ENCODE measurements at places on chromosomes 4 and X.

- no peak for DNase-seq
These were observed 238.1 kb upstream of the PPP1R2C start for GRCh38 chrX:43016021-43016420.

GRCh38 chr4:158884280-158884679 lies 115.5 kb downstream of the FNIP2 start:
- DNase-seq, result no peak

DNA sequence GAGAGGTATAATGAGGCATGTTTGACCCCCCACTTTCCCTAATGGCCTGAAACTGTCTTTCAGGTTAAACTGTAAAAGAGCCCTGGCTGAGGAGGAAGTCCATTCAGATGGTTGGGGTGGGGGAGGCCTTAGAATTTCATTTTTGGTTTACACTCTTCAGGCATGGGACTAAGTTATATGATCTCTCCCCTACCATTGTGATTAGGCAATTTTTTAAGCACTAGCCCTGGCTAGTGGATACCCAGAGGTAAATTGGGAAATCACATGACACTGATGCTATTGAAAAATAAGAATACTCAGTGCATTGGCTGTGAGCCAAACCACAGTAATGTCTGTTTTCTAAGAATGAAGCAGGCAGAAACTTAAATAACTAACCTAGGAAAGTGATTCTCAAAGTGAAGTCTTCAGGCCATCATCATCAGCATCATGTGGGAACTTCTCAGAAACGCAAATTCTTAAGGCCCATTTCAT lies 149.7 kb downstream of the RRAGB start:
- no peak for DNase-seq

DNA sequence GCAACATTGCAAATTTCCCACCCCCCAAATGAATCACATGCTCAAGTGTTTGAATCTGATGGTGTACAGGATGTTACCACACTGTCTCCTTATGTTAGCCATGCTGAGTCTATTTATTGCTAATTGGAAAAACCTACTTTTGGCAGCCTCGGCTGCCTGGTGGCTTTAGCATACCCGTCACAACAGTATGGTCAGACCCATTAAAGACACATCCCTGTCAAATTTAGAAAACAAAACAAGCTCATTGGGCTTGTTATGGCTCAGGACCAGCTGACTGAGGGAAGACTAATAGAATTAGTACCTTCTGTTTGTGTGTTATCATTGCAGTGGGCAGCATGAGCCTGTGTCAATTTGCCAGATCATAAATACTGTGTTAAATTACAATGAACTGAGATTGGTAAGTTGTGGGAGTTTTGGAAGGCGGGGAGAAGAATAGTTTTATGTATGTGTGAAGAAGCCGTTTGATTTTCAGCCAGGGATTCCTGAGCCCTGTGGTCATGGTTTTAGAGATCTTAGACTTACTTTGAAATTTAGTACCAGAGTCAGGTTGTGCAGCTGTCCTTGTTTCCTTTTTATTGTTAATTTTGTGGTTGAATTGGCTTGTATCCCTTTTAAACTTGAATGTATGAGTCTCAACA lies 66.8 kb downstream of the POLA1 start:
- DNase-seq, result no peak

DNA sequence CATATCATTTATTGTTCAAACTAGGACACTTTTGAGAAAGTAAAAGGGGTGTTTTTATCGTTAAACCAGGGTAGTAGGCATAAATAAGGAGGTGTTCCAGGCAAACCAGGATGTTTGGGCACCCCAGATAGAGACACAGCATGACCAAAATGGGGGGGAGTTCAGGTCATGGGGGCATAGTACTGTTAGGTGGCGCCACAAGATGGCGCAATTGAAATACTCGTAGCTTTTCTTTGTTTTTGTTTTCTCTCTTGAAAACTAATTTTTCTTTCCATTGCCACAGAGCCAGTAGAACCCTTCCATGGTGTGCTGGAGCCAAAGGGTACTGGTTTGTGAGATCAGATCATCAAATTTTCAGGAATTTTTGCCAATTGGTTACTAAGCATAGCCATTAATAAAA lies 283.4 kb downstream of the BCOR start:
- DNase-seq, result no peak

GRCh38 chr4:139852612-139853269 lies 187.1 kb downstream of the MGST2 start:
- no peak for DNase-seq

DNA sequence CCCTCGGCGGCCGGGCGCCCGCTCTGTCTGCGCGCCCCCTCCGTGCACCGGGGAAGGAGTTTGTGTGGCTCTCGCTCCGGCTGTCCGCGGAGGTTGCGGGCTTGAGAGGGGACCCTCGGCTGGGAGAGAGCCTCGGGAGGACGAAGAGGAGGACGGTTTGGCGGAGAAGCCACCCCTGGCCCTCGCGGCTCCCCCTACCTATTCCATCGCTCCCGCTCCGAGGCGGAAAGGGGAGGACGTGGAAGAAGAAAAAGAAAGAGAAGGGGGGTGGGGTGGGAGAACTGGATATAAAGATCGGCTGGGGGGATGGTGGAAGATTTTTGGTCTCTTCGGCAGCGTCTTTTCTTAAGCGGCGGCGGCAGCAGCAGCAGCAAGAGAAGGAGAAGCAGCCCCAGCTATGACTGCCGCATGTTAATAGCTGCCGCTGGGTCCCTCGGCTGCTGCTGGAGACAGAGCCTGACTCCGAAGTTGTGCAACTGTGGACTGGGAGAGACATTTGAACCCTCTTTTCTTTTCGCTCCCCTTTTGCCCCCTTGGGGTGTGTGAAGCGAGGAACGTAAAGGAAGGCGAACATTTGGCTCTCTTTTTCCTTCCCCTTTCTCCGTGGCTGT lies 895 bp downstream of the ADGRL3 start:
- no peak for DNase-seq

DNA sequence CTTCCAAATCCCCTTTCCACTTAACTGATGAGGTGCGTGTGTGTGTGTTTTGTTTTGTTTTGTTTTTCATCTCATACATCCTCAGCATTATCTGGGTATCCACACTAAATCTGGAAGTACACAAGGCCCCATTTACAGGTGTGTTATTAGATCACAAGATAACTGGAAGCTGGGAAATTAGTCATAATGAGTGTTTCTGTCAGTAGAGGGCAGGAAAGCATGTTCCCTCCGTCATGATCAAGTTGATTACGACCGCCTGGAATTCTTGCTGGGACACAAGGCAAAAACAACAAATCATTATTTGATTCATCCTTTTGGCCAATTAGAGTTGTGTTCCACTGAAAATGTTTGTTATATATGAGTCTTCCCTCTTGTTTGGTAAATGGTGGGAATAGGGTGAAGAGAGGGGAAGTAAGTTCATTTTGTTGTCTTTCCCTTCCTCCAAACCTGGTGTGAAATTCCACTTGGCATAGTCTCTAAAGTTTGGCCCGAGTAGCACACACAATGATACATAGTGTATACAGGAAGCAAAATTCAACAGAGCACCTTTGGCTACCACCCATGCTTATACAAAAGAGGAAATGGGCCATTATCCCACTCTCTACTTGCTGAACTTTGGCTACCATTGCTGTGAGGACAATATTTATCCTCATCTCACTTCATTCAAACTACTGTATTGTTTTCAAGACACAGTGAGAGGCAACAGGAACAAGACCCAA lies 33.3 kb upstream of the TLL1 start:
- no peak for DNase-seq
